CD4-positive, alpha-beta T cell treated with Interleukin-4 for 1 hour (primary cell): ENCODE measurements at places on chromosomes 3 and 15.

DNA sequence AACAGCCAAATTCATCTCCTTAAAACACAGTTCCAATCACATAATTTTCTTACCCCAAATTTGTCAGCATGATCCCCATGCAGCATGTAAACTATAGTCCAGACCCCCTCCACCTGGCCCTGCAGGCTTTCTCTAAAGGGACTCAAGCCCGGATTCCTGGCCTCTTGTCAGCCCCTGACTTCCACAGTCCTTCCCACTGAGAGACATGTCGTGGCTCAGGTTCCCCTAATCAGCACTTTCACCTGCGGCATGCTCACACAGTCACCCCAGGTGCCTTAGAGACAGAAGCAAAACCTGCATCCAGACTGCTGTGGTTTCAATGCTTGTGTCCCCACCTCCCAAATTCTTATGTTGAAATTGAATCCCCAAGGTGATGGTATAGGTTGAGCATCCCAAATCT, 372.7 kb upstream of the ATP10A start:
- DNase-seq = no peak

GRCh38 chr3:28841441-28841840, 439.4 kb upstream of the RBMS3 start:
- DNase-seq = no peak

- DNase-seq = no peak
These were observed 10.4 kb downstream of the SLC28A1 start for GRCh38 chr15:84894736-84895425.

GRCh38 chr3:55189359-55189801, 261.5 kb upstream of the LRTM1 start:
- no peak for DNase-seq

DNA sequence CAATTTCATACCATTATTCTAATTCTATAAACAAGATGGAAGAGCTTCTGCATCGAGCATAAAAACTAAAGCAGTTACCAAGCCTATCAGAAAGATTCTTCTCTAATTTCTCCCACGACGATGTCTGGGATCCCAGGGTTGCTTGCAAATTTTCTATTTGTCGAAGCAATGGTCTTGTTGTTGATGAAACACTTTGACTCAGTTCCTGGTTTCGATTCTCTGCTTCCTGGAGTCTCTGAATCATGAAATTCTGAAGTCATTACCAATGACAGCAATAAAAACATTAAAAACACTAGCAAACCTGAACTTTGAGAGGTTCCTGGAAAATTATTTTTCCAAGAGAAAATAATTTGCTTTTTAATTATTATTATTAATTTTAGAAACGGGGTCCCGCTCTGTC, 18.7 kb downstream of the TMF1 start:
- no peak for DNase-seq

DNA sequence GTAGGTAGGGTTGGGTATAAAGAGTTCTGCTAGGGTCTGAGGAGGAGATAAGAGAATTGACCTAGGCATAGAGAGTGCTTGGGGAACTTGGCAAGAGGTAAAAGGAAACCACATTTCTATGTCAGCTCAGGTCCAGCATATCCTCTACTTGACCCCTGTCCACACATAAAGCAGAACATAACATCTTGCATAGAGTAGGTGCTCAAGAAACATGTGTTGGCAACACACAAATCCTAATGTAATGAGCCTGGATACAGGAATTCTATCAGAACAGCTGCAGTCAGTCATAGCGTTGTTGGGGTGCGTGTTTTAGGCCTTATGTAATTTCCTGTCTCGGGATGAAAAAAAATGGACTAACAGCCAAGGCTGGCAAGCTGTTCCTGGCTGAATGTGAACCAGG, 35.0 kb upstream of the PLCL2 start:
- DNase-seq = no peak

DNA sequence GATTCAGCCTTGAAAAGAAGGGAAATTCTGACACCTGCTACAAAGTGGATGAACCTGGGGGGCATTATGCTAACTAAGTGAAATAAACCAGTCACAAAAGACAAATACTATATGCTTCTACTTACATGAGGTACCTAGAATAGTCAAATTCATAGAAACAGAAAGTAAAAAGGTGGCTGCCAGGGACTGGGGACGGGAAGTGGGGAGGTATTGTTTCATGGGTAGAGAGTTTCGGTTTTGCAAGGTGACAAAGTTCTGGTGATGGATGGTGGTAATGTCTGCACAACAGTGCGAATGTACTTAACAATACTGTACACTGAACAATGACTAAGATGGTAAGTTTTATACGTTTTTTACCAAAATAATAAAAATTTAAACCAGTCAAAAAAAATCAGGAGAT, 4.8 kb downstream of the IDH2 start:
- DNase-seq = peak; percentile 68

DNA sequence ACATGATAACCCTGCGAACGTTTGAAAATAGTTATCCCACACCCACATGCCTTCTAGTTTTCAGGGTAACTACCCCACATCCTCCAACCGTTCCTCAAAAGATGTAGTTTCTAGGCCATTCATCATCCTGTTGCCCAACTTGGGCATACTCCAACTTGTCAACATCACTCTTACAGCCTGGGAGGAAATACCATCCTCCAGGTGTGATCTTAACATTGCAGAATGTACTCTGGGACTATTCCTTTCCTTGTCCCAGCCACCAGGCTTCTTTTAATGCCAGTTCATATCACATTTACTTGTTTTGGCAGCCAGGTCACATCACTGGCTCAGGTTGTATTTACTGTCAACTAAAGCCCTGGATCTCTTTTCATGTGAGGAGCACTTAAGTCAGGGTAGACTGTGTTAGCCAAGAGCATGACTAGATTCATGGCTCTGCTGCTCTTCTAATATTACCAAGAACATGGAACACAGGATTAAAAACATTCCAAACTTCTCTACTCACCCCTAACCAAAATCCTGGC, 4.0 kb upstream of the DENND6A start:
- no peak for DNase-seq

DNA sequence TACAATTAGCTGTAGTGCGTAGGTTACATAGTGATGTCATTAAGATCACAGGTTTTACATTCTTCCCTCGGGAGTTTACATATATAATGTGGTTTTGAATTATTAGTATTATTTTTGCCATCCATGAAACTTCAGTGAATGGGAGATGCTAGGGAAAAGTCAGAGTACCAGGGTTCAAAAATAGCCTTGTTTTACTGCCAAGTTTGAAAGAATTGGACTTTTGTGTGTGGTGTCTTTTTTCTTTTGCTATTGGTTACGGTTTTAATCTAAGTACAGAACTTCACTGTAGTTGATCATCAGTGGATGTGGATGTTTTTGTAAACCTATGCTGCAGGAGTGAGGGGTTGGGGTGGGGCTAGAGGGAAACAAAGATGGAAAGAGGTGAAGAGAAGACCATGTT, 20.7 kb downstream of the SLC25A26 start:
- no peak for DNase-seq

- DNase-seq = no peak
These were observed 191.2 kb upstream of the CBLB start for GRCh38 chr3:106059953-106060517.

- no peak for DNase-seq
These were observed 58.3 kb downstream of the CDC25A start for GRCh38 chr3:48129921-48130320.

DNA sequence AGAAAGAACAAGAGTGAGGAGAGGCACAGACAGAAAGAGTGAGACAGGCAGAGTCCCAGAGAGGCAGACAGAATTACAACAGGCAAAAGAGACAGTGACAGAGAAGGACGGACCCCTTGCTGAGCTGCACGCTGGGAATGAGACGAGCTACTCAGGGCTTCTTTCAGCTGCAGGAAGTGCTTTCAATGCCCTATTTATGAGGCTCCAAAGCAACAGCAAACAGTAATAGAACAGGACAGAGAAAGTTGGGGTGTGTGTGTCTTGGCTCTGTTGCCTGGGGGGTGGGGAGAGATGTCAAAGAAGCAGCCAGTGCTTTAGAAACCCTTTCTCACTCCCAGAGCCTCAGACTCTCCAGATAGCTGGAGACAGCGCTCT, 502 bp upstream of the TIMP4 start:
- no peak for DNase-seq

DNA sequence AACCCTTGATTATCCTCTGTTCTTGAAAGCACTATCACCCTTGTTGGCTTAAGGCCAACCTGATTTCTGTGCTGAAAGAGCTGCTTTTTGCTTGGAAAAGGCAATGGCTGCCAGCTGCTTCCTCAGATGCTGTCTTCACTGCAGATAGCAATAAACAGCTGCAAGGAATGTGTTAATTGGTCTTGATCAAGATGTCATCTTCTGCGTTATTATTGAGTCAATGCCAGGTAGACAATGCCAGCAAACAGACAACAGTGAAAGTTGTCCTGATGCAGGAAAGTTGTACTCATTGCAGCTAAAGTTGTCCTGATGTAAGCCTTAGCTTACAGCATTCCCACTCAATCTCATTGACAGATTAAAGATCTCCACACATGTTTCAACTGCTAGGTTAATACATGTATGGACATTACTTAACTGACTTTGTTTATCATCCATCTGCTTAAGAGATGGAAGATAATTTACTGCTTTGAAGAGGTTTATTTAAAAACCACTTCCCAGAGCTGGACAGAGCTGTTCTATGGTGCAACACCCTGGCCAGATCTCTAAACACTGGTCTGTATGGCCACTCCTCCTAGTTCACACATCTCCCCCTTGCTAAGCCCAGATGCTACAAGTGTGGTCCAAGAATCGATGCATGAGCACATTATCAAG, 251.0 kb upstream of the MCTP2 start:
- no peak for DNase-seq

GRCh38 chr15:93469994-93470393, 381.0 kb upstream of the RGMA start:
- no peak for DNase-seq

- DNase-seq = no peak
These were observed 34.9 kb upstream of the ARL8B start for GRCh38 chr3:5087209-5087608.

- no peak for DNase-seq
These were observed 76.8 kb downstream of the BDH1 start for GRCh38 chr3:197478746-197479668.

DNA sequence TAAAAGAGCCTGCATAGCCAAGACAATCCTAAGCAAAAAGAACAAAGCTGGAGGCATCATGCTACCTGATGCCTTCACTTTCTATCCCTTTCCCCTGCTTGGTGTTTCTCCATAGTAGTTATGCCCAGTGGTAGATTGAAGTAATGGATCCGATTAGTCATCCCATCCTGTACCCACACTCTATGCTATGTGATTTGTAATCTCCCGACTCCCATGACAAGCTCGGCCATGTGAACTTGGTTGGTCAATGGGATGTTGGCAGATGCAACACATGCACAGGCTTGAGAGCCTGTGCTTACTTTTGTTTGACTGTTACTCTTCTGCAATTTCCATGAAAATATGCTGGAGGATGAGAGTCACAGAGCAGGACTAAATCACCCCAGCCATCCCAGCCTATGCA, 334.9 kb upstream of the DPH6 start:
- DNase-seq = no peak

DNA sequence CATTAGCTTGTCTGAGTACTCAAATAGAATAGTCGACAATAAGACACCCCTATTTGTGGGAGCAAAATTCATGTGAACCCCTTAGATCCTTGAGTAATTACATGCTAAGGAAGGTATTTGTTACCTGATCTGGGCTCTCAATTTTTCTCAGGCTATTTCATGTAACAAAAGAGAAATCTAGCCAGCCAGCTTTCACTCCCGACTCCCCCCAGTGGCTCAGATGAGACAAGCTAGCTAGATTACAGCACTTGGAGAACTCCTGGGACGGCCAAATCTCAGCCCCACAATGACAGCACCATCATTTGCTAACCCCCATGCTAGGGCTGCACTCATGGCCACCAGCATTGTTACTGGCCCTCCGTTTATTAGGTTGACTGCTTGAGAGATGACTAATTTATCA, 41.3 kb downstream of the GLDN start:
- no peak for DNase-seq

DNA sequence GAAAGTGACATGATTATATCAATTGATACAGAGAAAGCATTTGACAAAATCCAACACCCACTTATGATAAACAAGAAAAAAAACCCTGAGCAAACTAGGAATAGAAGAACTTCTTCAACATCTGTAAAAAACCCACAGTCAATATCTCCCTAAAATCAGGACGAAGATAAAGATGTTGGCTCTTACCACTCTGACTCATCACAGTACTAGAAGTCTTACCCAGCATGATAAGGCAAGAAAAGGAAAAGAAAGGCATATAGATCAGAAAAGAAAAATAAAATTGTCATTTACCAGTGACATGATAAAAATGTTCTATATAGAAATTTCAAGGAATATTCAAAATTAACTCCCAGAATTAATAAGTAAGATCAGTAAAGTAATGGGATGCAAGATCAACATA, 7.2 kb upstream of the FBXW12 start:
- no peak for DNase-seq

DNA sequence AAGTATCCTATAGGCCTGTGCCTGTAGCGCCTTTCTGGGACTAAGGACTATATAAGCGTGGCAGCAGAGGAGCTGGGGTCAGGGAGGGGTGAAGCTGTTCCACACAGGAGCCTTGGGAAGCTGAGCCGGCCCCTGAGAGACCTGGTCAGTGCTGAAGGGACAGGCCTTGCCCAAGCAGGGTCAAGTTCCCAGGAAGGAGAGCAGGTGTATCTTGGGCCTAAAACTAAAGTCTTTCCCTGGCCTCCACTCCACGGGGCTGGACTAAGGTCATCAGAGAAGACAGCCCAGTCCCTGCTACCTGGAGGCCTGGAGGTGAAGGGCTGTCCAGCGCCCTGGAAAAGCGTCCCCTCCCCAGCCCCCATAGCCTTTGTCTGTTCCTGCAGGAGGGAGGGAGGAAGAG, 23.9 kb upstream of the NR2C2 start:
- no peak for DNase-seq

DNA sequence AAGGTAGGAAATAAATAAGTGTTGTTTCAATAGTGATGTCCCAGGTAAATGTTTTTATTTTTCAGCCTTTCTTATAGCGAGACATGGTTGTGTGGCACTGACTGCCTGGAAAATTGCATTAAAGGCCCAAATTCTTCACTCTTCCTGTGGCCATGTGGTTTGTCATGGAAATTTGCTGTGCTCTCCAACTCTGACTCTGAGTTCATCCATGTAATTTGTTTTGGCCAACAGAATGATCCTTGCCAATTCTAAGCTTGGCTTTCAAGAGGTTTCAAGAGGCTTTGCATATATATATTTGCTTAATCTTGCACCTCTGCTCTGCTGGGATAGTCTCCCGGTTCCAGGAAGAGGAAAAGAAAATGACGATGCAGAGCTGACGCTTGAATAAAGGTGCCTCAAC, 107.5 kb upstream of the ARHGEF26 start:
- DNase-seq = no peak

GRCh38 chr15:73087098-73087497, 34.8 kb downstream of the NEO1 start:
- no peak for DNase-seq
